T-cell (primary cell): ENCODE measurements at places on chromosomes 1 and 21. TPM values are rescaled to one million over a fixed set of nuclear protein-coding genes. Genes with fewer than 3 reads are reported as not detected.
A peak's percentile ranks its signal among the peaks of the same experiment; 100 is the strongest.

RRP1 gene
- total RNA-seq = 30.9 TPM

GBP5 gene
- 114 TPM for total RNA-seq

PGLYRP4 gene
- total RNA-seq = not detected

GRCh38 chr1:89820422-89821321 lies at the start of gene LRRC8D:
Gene LRRC8D, plus strand, starts transcription at chr1:89821032. Its CDS starts 112,037 bp downstream, at chr1:89933069.
- DNase-seq = peak; percentile 50

DNA sequence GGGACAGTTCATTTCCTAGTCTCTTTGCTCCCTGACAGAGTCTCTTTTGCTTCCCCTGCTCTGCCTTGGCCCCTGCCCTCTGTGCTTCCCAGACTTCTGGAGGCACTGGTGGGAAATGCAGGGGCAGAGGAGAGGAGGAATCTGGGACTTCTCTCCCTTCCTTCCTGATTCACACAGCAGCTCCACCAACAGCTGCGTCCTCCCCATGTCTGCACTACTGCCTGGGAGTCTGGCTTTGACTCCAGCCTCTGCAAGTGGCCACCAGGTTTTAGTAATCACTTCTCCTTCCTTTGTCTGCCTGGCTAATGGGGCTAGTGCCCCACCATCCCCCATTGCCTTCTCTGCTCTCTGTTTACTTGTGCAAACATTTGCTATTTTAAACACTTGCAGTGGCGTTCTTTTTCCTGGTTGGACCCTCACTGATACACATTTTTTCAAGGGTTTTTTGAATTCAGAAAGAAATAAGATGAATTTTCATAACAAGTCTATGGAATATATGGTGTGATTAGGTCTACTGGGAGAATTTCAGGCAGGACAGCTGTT lies 21.9 kb downstream of the FASLG start:
- no peak for DNase-seq

GRCh38 chr1:233543338-233544255 lies 70.3 kb upstream of the KCNK1 start:
- DNase-seq = no peak

DNA sequence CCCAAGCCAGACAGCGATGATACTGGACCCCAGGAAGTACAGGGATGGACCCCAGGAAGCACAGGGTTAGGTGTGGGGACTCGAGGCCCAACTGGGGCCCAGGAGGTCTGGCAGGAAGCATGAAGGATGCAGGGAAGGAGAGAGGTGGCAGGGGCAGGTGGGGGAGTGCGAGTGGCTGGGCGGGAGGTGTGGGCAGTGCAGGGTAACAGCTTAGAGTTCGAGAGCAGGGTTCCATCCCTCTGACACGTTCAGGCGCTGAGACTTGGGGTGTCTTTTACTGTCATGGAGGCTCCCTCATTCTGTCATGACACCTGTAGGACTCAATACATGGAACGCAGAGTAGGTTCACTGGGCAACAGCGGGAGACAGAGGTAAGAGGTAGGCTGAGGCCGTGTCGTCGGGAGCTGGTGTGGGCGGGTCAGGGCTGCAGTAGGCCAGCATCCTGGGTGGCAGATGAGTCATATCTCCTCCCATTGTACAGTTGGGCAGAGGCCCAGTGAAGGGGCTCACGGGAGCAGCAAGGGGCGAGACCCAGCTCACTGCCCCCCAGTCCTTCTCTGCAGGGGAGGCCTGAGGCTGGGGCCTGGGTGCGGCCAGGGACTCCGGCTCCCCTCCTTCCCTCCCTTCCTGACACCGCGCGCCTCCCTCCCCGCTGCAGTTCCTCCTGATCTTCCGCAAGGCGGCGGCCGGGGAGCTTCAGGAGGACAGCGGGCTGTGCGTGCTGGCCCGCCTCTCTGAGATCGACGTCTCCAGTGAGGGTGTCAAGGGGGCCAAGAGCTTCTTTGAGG lies 11.6 kb upstream of the CTRC start:
- no peak for DNase-seq

- DNase-seq = no peak
Observed at GRCh38 chr1:105652109-105652508, 1404.4 kb upstream of the PRMT6 start.

DNA sequence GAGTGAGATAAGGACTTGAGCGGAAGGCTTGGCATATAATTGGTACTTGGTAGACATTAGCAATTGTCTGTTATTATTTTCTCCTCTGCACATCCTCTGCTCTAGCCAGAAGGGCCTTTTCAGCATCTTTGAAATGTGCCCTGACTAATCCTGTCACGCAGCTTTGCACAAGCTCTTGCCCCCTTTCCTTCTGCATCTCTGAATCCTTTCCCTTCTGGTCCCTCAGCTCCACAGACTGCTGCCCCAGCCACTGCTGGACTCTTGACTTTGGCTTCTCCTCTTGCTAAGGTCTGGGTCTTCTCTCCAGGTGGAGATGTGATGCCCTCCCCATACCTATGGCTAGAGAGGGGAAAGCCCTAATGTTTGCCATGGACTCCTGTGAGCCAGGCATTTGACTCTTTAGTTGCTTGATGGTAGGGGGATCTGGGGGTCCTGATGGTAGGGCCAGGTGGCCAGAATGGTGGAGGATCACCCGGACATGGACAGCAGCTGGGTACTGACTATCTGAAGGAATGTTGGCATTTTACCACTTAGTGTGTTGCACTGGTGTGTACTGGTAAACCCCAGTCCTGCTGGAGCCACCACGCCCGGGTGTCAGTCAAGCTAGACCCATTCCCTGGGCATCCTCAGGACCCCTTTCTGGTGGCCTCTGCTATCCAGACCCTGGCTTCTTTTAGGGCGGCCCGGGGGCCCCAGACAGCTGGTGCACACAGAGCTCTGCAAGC lies 4.4 kb downstream of the HPCA start:
- DNase-seq = no peak

GRCh38 chr1:77175230-77175844 lies 43.9 kb downstream of the PIGK start:
- DNase-seq = no peak

GRCh38 chr1:15325375-15326085 lies 78.5 kb downstream of the FHAD1 start:
- DNase-seq = no peak
